ENCODE measurements at places on chromosomes 11 and 22.

DNA sequence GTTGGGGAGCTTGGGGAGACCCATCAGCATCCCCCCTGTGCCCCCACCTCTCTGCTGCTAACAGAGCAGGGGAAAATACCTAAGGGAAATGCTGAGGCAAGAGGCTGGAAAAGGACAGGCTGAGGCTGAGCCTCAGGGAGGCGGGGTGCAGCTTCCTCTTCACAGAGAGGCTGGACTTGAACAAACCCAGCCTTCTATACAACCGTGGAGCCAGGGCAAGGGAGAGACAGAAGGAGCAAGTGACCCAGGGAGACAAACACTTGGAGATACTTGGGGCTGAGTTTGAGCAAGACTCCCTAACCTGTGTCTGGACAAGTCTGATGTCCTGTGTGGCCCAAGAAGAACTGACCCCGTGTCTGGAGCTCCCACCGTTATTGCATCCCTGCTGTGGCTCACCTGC is at the start of gene SLCO2B1:
Gene SLCO2B1, plus strand, starts transcription at position 229 of the 400 bp plus-strand sequence. CDS start 275 bp downstream, outside the sequence.
- DNase-seq: no peak

GRCh38 chr11:73413256-73413655 is 37.1 kb downstream of the RELT start:
- DNase-seq: no peak

GRCh38 chr11:115083144-115083806 is 404.9 kb downstream of the NXPE2 start:
- DNase-seq: no peak

- no peak for DNase-seq
These were observed 129.5 kb upstream of the SORL1-AS1 start for GRCh38 chr11:121582296-121582695.

GRCh38 chr11:111851636-111852035 is 19.7 kb downstream of the ALG9 start:
- DNase-seq: no peak

DNA sequence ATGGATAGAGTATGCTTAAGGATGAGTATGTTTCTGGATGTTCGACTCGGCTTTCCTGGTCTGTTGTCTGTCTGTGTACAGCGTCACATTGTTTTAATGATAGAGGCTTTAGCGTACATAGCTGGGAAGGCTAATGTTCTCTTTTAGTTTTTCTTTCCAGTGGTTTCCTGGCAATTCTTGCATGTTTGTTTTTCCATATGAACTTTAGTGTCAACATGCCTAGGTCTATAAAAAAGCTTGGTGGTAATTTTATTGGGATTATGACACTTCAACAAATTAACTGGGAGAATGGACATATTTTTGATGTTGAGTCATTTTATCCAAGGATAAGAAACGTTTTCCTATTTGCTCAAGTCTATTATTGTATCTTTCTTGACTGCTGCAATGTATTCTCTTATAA is 17.6 kb downstream of the F2 start:
- DNase-seq: no peak

DNA sequence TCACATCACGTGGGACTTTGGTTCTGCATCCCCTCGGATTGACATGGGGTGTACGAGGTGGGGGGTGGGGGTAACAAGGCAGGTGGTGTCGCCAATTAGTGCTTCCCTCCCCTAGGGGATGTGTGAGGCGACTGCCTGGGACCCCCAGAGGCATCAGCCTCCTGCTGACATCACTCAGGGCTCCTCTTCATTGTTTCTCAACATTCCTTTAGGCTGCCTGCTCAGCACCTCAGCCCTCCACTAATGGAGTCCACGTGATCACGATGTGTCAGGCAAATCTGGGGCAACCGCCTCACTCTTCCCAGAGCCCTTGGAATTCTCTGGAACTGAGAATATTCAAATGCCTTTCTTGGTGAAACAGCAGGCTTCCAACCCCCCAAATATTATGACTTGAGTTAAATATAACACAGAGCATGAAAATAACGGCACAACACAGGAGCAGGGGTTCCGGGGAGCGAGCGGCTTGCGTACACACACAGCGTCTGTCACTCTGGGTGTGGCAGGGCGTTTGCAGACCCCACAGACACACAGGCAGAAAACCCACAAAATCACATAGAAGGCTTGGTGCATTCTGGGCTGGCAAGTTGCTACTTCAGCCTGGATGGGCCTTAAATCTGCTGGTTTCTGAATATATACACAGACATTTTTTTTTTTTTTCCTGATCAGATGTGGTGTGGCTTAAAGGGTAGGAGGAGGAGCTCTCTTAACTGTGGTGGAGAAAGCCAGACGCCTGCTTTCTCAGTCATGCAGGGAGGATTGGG is 170.1 kb upstream of the CADM1 start:
- DNase-seq: no peak

DNA sequence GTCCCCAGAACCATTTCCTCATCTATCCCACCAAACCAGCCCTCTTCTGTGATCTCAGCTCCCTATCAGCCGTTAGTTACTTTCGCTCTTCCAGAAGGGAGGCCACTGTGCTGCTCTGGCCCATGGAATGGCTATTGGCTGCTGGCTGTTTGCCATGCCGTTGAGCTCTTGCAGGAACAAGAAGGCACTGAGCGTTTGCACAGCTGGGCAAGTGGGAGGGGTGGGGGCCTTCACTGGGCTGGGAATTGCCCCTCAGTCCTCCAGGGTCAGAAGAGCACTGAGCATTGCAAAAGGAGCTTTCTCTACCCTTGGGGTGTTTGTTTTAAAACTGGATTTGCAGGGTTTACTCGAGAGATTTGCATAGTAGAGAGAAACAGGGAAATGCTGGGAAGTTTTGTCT is 129.0 kb upstream of the PARVA start:
- no peak for DNase-seq

DNA sequence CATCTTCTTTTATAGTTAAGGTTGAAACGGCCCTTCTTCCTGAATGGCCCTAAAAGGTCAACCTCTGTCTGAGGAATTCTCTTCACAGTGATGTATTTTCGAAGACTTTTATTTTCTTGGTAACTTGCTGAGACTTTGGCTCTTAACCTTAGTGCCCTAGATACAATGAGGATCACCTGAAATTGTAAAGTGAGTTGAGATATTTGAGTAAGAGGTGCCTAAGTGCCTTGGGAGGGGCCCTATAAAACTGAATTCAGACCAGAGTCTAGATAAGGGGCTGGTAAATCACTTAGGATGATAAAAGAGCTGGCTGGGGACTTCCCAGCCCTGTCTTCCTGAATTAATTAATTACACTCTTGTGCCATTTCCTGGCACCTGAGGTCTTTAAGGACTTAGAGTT is 505.6 kb upstream of the KIRREL3 start:
- no peak for DNase-seq

DNA sequence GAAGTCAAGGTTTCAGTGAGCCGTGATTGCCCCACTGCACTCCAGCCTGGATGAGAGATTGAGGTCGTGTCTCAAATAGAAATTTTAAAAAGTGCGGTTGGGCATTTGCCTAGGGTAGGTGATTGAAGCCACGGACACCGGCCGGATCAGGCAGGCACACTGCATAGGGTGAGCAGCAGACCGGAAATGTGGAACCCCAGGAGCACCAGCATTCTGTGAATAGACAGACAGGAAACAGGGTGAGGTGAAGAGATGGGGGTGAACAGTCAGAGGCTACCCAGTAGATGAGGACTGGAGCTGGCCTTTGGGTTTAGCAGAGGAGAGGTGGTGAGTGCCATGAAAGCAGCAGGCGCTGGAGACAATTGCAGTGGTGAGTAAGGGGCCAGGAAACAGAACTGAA is 43.5 kb downstream of the PPFIA1 start:
- no peak for DNase-seq

GRCh38 chr11:42770444-42771065 is 541.2 kb upstream of the API5 start:
- DNase-seq: no peak

- no peak for DNase-seq
These were observed 7.0 kb downstream of the MMP3 start for GRCh38 chr11:102836290-102836875.
